ENCODE measurements at places on chromosomes 6 and 20.

DNA sequence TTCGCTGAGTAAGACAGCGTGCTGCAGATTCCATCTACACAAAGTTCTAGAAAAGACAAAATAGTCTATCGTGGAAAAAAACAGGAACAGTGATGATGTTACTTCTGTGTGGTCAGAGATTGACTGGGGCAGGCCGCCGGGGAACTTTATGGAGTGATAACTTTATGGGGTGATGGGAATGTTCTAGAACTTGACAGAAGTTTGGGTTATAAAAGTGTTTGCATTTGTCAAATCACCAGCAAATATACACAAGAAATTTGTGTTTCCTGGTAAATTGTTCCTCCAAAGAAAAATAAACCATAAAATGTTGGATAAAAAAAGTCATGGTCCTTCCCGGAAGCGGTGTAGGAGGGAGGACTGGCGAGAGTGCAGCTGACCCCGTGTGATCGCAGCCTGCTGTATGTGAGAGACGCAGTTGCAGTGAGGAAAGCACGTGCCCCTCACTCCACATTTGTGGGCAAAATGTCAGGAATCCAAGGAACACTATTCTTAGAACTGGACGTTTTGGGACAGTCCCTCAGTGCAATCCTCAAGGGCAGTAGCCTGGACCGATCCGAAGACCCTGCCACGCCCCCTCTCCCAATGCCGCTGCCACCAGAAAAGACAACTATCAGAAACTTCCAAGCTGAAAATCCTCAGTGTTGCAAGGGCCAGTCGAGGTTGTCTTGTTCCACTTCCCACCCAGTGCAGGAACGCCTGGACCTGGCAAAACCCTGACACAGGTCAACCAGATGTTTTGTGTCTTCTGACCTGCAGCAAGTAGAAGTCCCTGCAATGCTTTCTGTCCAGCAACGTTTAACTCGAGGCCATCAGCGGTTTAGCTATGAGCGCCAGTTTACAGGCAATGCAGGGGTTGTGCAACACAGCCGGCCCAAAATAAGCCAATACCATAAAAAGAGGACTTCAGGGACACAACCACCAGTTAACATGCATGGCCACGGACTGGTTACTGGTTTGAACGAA is 80.5 kb upstream of the QKI start:
- no peak for DNase-seq
- H3K27ac ChIP-seq: no peak overlapping the region
- H3K4me1 ChIP-seq: peaks cover 26% of the 10 kb centered on the region

- no peak overlapping the region for H3K4me3 ChIP-seq
- no peaks in the 10 kb centered on the region for H3K36me3 ChIP-seq
- H3K4me1 ChIP-seq: no peaks in the 10 kb centered on the region
- H3K27ac ChIP-seq: no peak overlapping the region
- no peak for DNase-seq
Observed at GRCh38 chr6:6616656-6617055, 28.1 kb downstream of the LY86 start.

DNA sequence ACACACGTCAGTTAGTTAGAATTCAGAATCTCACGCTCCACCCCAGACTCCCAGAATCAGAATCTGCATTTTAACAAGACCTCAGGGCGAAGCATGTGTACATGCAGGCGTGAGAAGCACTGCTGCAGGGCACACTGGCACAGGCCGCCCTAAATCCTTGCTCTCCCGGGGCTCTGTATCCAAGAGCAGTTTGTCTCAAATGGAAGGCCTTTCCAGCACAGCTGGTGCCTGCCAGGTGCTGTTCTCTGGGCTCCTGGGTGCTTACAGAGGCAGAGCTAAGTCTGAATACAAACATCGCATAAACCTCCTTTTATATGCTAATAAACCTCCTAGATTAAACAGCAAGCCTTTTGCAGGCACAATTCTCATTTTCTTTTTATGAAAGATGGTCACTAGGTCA is 119.1 kb upstream of the CD93 start:
- H3K27me3 ChIP-seq: peaks cover 1% of the 10 kb centered on the region
- no peaks in the 10 kb centered on the region for H3K36me3 ChIP-seq
- H3K4me1 ChIP-seq: no peaks in the 10 kb centered on the region
- no peak overlapping the region for H3K27ac ChIP-seq

DNA sequence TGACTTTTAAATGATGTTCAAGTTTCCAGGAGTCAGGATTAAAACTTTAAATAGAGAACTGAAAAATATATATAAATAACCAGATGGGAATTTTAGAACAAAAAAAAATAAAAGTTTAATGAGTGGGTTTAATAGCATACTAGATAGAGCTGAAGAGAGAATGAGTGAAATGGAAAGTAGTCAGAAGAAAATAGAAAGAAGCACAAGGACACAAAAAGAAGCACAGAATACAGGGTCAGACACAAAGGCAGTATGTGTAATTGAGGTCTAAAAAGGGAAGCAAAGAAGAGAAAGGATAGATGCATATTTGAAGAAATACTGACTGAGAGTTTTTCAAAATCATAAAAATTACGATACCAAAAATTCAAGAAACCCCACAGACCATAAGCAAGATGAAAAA is 159.8 kb upstream of the FERMT1 start:
- DNase-seq: no peak
- no peaks in the 10 kb centered on the region for H3K27me3 ChIP-seq
- no peaks in the 10 kb centered on the region for H3K4me1 ChIP-seq
- no peaks in the 10 kb centered on the region for H3K36me3 ChIP-seq
- no peak overlapping the region for H3K27ac ChIP-seq

DNA sequence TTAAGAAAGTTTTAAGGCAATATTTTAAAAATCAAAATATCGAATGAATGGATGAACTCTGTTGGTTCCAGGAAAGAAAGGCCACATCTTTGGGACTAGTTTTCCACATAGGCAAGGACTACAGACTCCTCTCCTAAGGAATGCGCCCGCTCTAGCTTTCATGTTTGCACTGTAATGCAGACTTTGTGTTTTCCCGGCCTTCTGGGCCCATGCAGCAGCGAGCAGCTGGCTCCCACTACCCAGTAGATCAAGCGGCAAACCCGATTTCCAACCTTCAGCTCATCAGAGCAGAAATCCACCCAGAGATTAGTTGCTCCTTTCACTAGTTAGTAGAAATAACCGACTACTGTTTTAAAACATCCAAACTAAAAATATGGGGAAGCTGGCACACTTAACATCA is 27.7 kb downstream of the OVOL2 start:
- H3K27ac ChIP-seq: no peak overlapping the region
- no peaks in the 10 kb centered on the region for H3K4me1 ChIP-seq
- no peak for DNase-seq
- H3K36me3 ChIP-seq: no peaks in the 10 kb centered on the region

- no peak for DNase-seq
- no peaks in the 10 kb centered on the region for H3K4me1 ChIP-seq
- no peaks in the 10 kb centered on the region for H3K36me3 ChIP-seq
- no peak overlapping the region for H3K4me3 ChIP-seq
- no peak overlapping the region for H3K27ac ChIP-seq
Observed at GRCh38 chr6:105817370-105817769, 268.8 kb upstream of the PRDM1 start.
